NCI-H345 (cell line): ENCODE measurements at places on chromosomes 11 and 22.

GRCh38 chr22:45014654-45015053, 4.8 kb upstream of the PHF21B start:
- DNase-seq = no peak

DNA sequence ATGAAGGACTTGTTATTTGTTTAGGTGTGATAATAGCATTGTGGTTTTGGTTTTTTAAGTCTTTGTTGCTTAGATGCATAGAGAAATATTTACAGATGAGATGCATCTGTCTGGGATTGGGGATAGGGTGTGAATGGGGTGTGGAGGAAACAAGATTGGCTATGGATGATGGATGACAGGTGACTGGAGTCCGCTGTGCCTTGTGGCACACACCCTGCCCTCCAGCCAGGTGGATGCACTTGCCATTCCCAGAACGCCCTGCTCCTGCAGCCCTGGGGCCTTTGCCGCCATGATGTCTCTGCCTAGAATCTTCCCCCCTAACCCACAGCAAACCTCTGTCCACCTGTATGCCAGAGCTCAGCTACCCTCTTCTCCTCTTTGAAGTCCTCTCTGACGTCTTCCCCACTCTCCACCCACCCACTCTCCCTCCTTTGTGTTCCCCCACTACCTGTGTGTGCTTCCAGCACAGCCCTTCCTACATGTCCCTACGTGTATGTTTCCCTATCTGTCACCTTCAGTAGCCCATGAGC, 54.7 kb downstream of the WNT11 start:
- peak; percentile 76 for DNase-seq

- DNase-seq = no peak
Measured at GRCh38 chr11:25441421-25441820, 890.5 kb upstream of the ANO3 start.

GRCh38 chr11:81647374-81647773, 1086.3 kb downstream of the FAM181B start:
- peak; percentile 10 for DNase-seq

GRCh38 chr11:7571640-7572000, 57.8 kb downstream of the PPFIBP2 start:
- peak; percentile 88 for DNase-seq

- DNase-seq = no peak
Measured at GRCh38 chr11:104033134-104033533, 3.3 kb upstream of the DDI1 start.

GRCh38 chr11:64060263-64060860, 24.6 kb downstream of the FLRT1 start:
- no peak for DNase-seq

GRCh38 chr11:47257517-47258316, at the start of gene NR1H3:
Gene NR1H3, plus strand, starts transcription at chr11:47257996. Its CDS starts 1,221 bp downstream, at chr11:47259217.
- DNase-seq = no peak

GRCh38 chr22:37277384-37277783, 4.9 kb upstream of the CYTH4 start:
- DNase-seq = no peak

- no peak for DNase-seq
Measured at GRCh38 chr22:20738394-20739089, 35.4 kb upstream of the SERPIND1 start.

DNA sequence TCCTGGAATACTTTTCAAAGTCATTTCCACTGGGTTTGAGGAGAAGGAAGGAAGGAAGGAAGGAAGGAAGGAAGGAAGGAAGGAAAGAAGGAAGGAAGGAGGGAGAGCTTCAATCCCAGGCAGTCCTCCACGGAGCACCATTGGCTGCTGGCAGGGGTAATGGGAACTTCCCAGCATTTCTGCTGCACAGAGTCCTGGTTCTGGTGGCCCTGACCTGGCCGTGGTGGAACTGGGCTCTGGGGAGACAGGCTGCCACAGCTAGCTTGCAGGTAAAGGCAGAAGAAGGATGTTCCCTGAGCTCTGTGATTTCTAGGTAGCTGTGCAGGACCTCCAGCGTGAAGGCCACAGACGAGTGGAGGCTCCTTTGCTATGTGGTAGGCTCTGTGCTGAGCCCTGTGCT, 10.6 kb downstream of the PKNOX2 start:
- no peak for DNase-seq

GRCh38 chr11:110454609-110455008, 24.9 kb downstream of the FDX1 start:
- no peak for DNase-seq

DNA sequence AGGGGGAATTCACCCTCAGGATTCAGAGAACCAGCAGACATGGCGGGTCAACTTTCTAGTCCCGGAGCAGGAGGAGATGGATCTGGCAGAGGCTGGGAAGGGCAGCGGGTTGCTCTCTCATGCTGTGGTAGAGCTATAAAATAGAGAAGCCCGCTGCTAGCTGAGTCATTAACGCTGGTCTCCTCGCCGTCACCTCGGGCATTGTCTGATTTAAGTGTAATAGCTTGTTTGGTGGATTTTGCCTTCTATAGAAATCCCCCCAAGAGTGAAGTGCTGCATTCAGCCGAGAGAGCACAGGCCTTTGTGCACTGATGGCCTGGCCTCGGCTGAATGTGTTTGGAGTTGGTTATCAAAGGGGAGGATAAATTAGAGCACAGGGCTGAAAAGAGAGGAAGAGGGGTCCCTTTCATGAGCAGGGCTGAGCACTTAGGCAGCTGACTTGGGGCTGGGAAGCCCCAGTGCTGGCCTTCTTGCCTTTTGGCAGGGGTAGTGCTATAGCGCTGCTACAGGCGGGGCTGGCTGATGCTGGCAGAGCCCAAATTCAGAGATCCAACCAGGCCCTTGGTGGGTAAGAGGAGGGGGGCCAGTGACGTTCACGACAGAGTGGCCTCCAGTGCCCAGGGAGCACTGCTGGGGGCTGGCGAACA, 161.1 kb upstream of the CADM1 start:
- peak; percentile 13 for DNase-seq

DNA sequence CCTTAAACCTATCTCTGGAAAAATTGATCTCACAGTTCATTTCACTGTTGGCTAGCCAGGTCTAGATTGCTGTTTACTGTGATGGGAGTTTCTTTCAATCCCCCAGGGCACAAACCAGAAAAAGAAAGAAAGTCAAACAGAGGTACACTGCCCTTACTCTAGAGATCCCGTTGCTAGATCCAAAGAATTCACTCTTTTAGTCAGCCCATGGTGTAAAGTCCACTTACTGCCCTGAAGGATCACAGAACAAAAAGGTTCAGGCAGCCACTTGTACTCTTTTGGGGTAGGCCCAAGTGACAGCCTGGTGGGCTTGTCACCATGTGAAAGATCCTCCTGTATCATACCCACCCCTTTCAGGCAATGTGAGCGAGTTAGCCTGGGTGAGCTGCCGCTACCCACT, 162.6 kb upstream of the CCDC179 start:
- no peak for DNase-seq

DNA sequence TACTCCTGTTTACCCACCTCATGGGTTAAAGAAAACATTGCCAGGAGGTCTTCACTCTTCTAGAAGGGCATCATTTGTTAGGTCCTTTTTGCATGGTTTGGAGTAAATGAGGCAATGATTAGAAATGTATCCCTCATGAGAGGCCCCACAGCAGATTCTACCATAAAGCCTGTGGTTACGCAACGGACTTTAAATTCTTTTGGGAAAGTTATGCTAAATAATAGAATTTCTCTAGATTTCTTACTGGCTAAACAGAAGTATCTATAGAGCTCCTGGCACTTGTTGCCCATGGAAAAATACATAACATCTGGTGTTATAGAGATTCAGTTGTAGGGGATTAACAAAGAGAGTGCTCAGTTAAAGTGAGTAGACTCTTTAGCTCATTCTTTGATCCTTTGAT, 15.1 kb upstream of the ATXN10 start:
- no peak for DNase-seq

DNA sequence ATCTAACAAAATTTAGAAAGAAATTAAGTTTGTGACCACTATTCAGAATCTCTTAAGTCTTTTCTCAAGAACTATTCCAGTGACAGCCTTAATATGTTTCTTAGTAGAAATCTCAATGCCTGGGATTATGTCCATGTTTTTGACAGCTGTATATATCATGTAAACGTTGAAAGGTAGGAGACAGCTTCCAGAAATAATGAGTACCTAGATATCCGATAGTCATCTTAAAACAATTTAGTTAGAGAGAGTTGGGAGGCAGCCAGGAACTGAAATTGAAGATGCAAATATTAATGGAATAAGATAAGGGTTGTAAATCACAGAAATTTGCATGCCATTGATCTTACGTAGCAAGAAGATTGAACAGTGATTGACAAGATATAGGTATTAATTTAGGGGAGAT, 955.2 kb downstream of the JRKL start:
- DNase-seq = no peak

- no peak for DNase-seq
Measured at GRCh38 chr11:119983816-119984215, 154.1 kb downstream of the TRIM29 start.

DNA sequence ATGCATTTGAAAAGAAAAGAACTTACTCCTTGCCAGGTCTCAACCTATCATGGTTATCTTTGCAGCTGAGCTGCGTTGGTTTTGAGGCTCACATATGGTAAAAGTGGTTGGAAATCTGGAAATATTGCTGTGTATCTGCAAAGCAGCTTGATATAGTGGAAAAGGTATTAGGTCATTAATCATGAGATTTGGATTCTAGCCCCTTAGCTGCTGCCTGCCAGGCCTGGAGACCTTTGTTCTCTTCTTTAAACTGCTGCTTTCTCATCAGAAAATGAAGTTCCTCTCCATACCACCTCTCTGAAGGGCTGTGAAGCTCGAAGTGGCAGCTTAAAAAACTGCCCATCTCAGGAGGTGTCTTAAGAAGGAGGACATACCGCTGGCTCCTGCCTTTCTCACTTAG, 5.7 kb downstream of the PPARA start:
- DNase-seq = no peak

DNA sequence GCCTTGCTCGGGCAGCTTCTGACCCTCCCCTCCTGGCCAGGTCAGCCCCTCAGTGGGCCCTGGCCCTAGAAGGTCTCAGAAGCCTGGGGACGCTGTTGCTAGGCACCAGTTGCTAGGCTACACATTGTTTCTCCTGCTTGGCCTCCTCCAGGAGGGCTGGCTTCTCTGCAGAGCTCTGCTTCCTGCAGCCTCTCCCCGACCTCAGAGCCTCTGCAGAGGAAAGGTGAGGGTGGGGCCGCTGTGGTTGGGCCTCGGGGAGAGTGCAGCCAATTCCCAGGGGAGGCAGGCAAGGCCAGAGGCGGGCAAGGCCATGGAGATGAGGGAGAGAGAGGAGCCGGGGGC, 27.6 kb upstream of the LRRC10B start:
- DNase-seq = peak; percentile 28

- DNase-seq = no peak
Measured at GRCh38 chr11:111460340-111460739, 51.8 kb downstream of the BTG4 start.

GRCh38 chr11:93528252-93528651, 14.9 kb downstream of the SMCO4 start:
- no peak for DNase-seq

- no peak for DNase-seq
Measured at GRCh38 chr22:19816372-19817119, 38.1 kb downstream of the GNB1L start.
